ENCODE measurements at places on chromosomes 6 and 20. TPM values are rescaled to one million over a fixed set of nuclear protein-coding genes. Genes with fewer than 3 reads are reported as not detected.

SUN5 gene
- total RNA-seq = not detected

PPIL6 gene
- 6.8 TPM for total RNA-seq

ZBTB46 gene
- total RNA-seq = 7.3 TPM

INSM1 gene
- total RNA-seq = 0.17 TPM

TGM2 gene
- total RNA-seq = 28.9 TPM

RPS6KA2 gene
- 43.9 TPM for total RNA-seq

CALHM5 gene
- total RNA-seq = 3.3 TPM

ATXN1 gene
- total RNA-seq = 35.5 TPM

Data from subcutaneous adipose tissue (tissue), 4 donors.